Activated T-helper 1 cell treated with anti-CD3 and anti-CD28 coated beads, Interleukin-12 subunit alpha, Interleukin-12 subunit beta, Interleukin-2, Interleukin-4 antibody, amounts not matched to agents 30 ng/mL and 10 ng/mL and 1 ng/mL, durations not matched to agents 14 hours and 24 hours and 36 hours (primary cell): ENCODE measurements at places on chromosomes 4 and X. TPM values are rescaled to one million over a fixed set of nuclear protein-coding genes. Genes with fewer than 3 reads are reported as not detected.

Gene FAM184B
- total RNA-seq, result not detected in 2 replicates

Gene SSX1
- total RNA-seq, result not detected in 2 replicates

Gene ADH7
- not detected in 2 replicates for total RNA-seq

Gene TEX13A
- total RNA-seq, result not detected in 2 replicates

Gene SHOX
- total RNA-seq, result not detected in 2 replicates

Gene HSFX4
- not detected in 2 replicates for total RNA-seq

Gene ATOH1
- not detected in 2 replicates for total RNA-seq

Gene AMER1
- 6.7 and 7.1 TPM in 2 replicates for total RNA-seq

Gene XAGE5
- not detected in 2 replicates for total RNA-seq

Gene SPIN2A
- total RNA-seq, result 0.54 and 1.0 TPM in 2 replicates

Gene P2RY4
- total RNA-seq, result 0.27 TPM in 1 of 2 replicates, not detected in the other

Gene SPANXD
- not detected in 2 replicates for total RNA-seq

Gene MTTP
- 0.29 TPM in 1 of 2 replicates, not detected in the other for total RNA-seq

Gene SPRY1
- 47.6 and 49.0 TPM in 2 replicates for total RNA-seq

Gene RIPPLY1
- total RNA-seq, result not detected in 2 replicates

Gene TRMT10A
- total RNA-seq, result 7.3 TPM in 2 replicates

Gene STATH
- total RNA-seq, result not detected in 2 replicates

Gene PABPC1L2A
- not detected in 2 replicates for total RNA-seq

Gene GCNA
- total RNA-seq, result 4.3 and 4.8 TPM in 2 replicates

Gene C1QTNF7
- total RNA-seq, result not detected in 2 replicates

Gene CXCL3
- 0.18 TPM in 1 of 2 replicates, not detected in the other for total RNA-seq
